SHP77 treated with DMSO at 0.1 percent for 48 hours (cell line): ENCODE measurements at places on chromosomes 6 and 20.

DNA sequence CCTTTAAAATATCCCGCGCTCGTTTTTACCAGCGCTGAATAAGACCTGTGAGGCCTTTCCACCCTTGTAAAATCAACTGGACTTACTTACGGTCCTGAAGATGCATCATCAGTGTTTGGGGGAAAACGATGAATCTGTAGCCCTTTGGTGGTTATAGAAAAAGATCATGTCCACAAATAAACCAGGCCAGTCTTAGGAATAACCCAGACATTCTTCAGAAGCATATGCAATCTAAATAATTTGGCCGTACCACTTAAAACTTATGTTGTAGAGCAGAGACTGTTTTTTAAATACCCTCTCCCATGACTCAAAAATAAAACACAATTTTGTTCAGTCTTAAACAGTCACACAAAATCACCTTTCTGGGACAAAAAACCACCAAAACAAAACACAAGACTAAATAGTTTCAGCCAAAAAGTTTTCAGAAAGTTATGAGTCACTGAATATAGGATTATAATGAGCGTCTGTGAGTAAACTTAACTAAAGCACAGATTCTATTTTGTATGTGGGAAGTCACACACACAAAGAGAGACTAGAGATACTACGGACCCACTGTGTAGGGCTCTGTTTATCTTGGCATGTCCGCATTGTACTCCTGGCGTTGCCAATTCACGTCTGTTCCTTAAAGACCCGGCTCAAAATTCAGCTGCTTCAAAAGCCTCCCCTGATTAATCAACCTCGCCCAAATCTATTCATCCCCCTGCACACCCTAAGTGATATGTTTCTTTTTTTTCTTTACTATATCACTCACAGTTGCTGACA, 26.5 kb upstream of the SMOC2 start:
- no peak for DNase-seq

DNA sequence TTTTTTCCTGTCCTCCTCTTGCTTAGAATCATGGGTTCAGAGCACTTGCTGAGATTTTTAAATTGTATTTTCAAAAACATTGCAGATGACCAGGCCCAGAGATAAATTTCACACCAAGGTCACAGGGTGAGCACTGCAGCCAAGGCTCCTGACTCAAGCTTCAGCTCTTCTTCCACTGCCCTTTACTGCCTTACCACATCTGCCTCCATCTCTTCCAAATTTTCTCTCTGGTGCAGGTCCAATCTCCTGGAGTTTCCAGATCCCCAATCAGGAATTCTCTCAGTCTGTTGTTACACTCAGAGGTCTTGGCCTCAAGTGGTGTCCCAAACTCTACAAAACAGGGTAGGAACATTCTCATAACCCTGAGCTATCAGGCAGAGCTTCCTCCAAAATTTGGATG, 12.7 kb downstream of the SNAP25 start:
- no peak for DNase-seq

- DNase-seq, result no peak
Measured at GRCh38 chr6:170053966-170054661, 236.8 kb downstream of the DLL1 start.

- no peak for DNase-seq
Measured at GRCh38 chr20:43999848-44000247, 85.2 kb downstream of the TOX2 start.

DNA sequence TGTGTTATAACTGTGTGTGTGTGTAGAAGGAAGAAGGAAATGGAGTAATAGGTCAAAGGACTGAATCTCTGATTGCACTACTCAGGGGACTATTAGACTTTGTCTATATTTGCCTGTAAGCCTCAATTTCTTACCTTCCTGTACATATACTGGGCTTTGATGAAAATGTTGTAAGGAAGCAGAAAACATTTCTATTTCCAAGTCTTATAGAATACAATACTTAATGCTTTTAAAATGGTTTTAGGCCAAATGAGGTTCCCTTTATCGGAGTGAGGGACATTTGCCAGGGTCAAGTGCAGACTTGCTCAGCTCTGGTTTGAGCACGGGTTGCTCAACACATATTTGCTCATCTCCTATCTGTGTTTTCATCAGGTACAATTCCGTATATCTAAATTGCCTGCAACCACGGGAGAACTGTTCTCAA, 28.3 kb downstream of the MEP1A start:
- no peak for DNase-seq

DNA sequence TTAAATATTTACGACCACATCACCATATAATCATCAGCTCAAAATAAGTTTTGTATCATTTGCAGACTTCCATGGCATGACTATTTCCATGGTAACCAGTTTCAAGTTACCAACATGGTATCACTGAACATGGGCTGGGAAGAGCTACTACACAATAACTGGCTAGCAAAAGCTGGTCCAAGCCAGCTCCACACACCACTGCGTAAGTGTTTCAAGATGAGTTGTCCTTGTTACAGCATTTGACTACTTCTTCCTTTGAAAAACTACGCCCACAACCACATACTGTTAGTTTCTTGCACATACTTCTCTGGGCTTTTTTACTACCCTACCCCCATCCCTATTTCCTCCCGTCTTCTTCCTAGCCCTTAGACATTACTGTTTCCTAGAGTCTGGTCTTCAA, 8.5 kb downstream of the CD164 start:
- no peak for DNase-seq

DNA sequence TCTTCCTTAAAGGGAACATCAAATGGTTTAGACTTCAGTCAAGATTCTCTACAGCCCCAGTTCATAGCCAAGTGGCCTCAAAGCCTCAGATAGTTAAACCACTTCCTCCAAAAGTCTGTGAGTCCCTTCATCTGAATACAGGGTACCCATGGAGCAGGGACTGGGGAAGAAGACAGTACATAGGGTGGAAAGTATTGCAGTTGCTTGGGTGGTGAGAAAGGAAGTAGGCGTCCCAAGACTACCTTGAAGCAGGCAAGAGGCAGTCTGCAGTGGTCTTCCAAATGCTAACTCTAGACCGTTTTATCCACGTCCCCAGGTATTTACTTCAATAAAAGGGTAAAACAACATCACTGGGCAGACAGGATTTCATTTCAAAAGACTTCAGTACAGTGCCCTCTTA, 2.0 kb downstream of the FYN start:
- no peak for DNase-seq

GRCh38 chr6:33724102-33725023, 12.9 kb upstream of the UQCC2 start:
- no peak for DNase-seq

GRCh38 chr6:978937-979685, 286.2 kb upstream of the EXOC2 start:
- DNase-seq, result no peak

GRCh38 chr6:106782536-106783285, 153.3 kb downstream of the QRSL1 start:
- DNase-seq, result no peak

DNA sequence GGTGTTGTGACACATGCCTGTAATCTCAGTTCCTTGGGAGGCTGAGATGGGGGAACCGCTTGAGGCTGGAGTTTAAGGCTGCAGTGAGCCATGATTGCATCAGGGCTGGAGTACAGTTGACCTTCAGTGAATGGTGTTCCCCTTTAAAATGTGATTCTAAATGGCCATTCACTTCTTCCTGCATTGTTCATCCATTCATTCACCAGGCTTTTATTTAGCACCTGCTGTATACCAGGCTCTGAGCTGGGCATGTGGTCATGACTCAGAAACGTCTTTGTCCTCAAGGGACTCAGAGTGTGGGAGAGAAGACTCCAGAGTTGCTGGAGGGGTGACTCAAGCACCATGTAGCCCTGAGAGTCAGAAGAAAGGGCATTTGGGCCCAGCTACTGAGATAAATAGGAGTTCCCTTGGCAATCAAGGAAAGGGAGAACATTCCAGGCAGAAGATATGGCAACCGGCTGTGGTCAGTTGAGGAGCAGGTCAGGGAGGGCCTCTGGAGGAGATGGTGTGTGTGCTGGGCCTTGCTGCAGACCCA, 101.1 kb downstream of the DLGAP4 start:
- no peak for DNase-seq

GRCh38 chr20:11902285-11902697, 15.4 kb upstream of the BTBD3 start:
- no peak for DNase-seq

GRCh38 chr20:840858-841567, 7.5 kb downstream of the FAM110A start:
- DNase-seq, result no peak

DNA sequence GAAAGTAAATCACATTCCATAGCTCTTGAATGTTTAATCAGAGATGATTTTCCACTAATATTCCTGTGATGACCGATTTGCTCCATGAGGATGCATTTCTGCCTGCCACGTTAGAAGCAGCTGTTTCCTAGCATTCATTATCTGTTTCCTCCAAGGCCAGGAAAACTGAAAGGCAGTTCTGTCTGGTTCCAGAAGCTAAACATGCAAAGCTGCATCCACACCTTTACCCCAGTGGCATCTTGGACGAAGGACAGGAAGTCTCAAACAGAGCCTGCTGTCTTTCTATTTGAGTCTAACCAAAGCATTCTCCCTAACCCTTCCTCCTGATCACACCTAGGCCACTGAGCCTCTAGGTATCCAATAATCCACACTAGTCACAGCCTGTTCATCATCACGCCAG, 27.6 kb downstream of the CNKSR3 start:
- no peak for DNase-seq

GRCh38 chr6:100203400-100203799, 209.4 kb upstream of the MCHR2 start:
- DNase-seq, result no peak

- DNase-seq, result no peak
Measured at GRCh38 chr20:15287329-15287728, 949.9 kb upstream of the FLRT3 start.

DNA sequence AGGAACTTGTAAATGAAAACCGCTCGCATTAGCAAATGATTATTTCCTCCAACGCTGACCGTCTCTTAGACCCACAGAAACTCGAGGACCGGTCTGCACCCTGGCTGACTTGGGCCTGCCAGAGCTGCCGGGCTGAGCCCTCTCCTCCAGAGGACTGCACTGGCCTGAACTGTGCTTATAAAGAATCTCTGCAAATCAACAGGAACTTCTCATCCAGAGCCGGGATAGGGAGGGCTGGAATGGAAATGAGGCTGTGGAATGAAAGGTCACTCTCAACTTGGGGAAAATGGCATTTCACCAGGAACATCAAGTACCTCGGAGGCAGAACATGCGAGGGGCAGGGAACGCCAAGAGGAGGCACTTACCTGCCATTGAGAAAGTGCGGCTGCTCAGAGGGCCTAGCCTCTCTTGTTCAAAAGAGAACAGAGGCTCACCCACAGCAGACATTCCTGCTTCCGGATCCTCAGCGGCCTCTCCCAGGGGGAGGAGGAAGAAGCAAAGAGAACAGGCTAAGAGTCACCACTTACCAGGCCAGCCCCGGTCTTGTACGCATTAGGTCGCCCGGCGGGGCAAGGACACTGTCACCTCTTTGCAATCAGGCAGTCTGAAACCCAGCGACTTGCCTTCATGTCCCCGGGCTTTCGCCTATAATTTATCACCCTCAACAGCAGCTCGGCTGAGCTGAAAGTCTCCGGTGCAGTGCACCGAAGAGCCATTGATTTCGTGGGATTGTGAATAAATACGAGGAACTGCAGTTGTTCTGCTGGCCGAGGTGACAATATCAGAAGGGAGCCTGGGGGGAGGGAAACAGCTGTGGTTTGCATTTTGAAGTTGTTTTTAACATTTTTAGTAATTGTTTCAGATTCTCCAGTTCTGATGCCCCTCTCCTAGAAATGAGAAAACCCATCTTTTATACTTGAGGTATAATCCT, 37.6 kb downstream of the ZMYND8 start:
- DNase-seq, result no peak

GRCh38 chr6:168999392-168999791, 254.3 kb downstream of the THBS2 start:
- no peak for DNase-seq

DNA sequence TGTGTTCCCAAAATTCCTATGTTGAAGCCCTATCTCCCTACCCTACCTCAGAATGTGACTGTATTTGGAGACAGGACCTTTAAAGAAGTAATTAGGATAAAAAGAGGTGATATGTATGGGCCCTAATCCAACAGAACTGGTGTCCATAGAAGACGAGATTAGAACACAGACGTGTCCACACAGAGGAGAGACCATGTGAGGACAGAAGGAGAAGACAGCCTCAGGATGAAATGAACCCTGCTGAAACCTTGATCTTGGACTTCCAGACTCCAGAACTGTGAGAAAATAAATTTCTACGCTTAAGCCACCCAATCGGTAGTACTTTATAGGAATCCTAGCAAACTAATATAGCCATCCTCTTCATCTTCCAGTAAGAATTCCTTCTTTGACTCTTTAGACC, 35.7 kb downstream of the TRAF3IP2 start:
- DNase-seq, result no peak

- no peak for DNase-seq
Measured at GRCh38 chr6:148455674-148456558, 113.3 kb downstream of the SASH1 start.
